ENCODE measurements at places on chromosomes 12 and 14. TPM values are rescaled to one million over a fixed set of nuclear protein-coding genes. Genes with fewer than 3 reads are reported as not detected.

Gene VDR
- total RNA-seq, result not detected

Gene NDUFA12
- total RNA-seq, result 127 TPM

Gene FGD4
- total RNA-seq, result 35.8 TPM

Gene CISTR
- not detected for total RNA-seq

Gene SVOP
- total RNA-seq, result 1.9 TPM

Gene CSRP2
- 76.4 TPM for total RNA-seq

Gene TXNRD1
- 107 TPM for total RNA-seq

Gene SMIM41
- total RNA-seq, result not detected

Gene SOX5
- total RNA-seq, result 86.6 TPM

Gene VRTN
- not detected for total RNA-seq

DNA sequence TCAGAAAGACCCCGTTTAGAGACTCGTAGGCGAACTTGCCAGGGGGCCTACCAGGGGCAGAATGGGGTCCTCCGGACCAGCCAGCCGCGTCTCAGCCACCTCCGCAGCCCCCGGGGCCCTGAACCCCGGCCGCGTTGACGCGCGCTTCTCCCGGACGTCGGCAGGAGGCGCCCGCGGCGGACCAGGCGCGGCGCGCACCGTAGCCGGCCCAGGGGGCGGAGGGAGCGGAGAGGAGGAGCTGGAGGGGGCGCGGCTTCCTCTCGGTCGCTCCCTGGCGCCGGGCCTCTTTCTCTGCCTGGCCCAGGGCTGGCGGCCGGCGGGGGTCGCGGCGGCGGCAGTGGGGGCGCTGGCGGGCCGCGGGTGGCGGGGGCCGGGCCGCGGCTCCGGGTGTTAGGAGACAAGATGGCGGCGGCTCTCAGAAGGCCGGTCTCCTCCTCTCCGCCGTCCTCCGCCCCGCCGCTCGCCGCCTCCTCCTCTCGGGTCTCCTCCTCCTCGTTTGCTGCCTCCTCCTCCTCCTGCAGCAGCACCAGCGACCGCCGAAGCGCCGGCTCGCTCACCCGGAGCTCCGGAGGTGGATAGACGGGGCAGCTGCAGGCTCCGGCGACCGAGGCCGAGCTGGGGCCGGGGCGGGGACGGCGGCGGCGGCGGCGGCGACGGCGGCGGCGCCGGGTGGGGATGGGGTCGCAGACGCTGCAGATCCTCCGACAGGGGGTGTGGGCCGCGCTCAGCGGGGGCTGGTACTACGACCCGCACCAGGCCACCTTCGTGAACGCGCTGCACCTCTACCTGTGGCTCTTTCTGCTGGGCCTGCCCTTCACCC, at the start of gene PCNX1:
PCNX1 (plus strand) TSS at position 284 of the 820 bp plus-strand sequence; CDS start at position 676, 392 bp downstream.
- peak; percentile 91 for DNase-seq
- no peak within 1 kb of the TSS for H3K27ac ChIP-seq
- peaks cover 46% of the 10 kb centered on the region for H3K4me1 ChIP-seq
- no peaks in the 10 kb centered on the region for H3K36me3 ChIP-seq

- H3K27me3 ChIP-seq, result no peaks in the 10 kb centered on the region
- no peaks in the 10 kb centered on the region for H3K4me1 ChIP-seq
- no peak for DNase-seq
- no peak overlapping the region for H3K4me3 ChIP-seq
- no peaks in the 10 kb centered on the region for H3K36me3 ChIP-seq
Observed at GRCh38 chr14:32453857-32454810, 125.0 kb downstream of the AKAP6 start.

DNA sequence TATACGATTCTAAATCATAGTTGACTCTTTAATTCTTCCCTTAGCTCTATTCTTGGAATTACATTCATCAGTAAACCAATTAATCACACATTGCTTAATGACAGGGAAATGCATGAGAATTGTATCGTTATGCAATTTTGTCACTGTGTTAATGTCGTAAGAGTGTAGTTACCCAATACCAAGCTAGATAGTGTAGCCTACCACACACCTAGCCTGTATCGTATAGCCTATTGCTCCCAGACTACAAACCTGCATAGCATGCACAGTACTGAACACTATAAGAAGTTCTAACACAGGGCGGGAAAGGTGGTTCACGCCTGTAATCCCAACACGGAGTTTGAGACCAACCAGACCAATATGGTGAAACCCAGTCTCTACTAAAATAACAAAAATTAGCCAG, 24.7 kb downstream of the HNRNPC start:
- H3K27me3 ChIP-seq, result no peaks in the 10 kb centered on the region
- H3K36me3 ChIP-seq, result peaks cover 18% of the 10 kb centered on the region
- H3K27ac ChIP-seq, result no peak overlapping the region

DNA sequence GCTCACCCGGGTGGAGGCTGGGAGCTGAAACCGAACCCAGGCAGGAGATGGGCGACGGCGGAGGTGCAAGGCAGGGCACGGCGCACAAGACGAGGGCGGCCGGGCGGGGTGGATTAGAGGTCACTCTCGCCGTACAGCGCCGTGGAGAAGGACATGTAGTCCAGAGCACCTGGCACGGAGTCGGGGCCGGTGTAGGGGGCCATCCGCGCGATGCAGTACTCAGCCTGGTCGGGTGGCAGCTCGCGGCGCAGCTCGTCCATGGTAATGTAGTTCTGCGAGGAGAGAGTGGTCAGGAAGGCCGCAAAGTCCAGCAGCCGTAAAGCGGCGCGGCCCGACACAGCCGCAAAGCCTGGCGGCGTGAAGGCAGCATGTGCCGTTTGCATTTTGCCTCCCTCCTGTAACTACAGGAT, 81.9 kb upstream of the ZFP36L1 start:
- DNase-seq, result no peak
- no peaks in the 10 kb centered on the region for H3K4me1 ChIP-seq
- H3K27ac ChIP-seq, result no peak overlapping the region
- no peaks in the 10 kb centered on the region for H3K27me3 ChIP-seq
- H3K4me3 ChIP-seq, result no peak overlapping the region

GRCh38 chr14:56874375-56874774, 64.1 kb upstream of the OTX2 start:
- no peak overlapping the region for H3K4me3 ChIP-seq
- H3K27ac ChIP-seq, result no peak overlapping the region
- H3K4me1 ChIP-seq, result peaks cover 4% of the 10 kb centered on the region
- H3K36me3 ChIP-seq, result no peaks in the 10 kb centered on the region
- H3K27me3 ChIP-seq, result peaks cover 44% of the 10 kb centered on the region

DNA sequence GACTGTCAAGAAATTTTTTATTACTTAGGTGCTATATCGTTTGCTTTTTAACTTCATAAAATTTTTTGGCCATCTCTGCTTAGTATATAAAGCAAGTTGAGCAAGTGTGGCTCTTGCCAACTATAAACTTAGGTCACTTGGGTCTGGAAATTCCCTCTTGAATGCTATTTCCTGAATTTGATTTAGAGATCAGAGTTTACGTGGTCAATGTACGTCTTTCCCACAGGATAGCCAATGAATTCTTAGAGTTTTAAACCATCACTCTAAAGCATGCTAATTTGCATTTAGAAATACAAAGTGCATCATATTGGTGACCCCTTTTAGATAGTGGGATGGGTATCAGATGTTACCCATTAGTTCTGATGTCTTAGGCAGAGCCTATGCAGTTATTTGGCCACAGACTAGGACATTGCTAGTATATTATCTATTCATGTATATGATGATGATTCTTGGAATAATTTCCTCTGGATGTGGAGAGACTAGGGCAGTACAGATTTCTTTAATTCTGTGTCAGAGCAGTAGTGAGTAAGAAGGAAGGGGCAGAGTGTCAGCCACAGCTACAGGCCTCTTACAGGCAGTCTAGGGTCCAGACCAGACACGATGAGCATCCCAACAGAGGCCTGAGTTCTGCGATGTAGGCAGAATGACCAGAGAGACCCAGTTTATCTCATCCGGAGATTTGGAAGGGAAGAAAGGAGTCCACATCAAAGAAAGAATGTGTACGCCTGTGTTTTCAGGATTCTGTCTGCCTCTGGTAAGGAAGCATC, 30.3 kb downstream of the SCN8A start:
- no peak overlapping the region for H3K27ac ChIP-seq
- DNase-seq, result no peak

GRCh38 chr12:42741091-42741490, 151.5 kb upstream of the PRICKLE1 start:
- no peak overlapping the region for H3K4me3 ChIP-seq
- H3K27ac ChIP-seq, result no peak overlapping the region
- peaks cover 34% of the 10 kb centered on the region for H3K4me1 ChIP-seq
- DNase-seq, result no peak
- H3K27me3 ChIP-seq, result no peaks in the 10 kb centered on the region

- H3K27ac ChIP-seq, result no peak overlapping the region
- no peak for DNase-seq
- peaks cover 4% of the 10 kb centered on the region for H3K27me3 ChIP-seq
- peaks cover 76% of the 10 kb centered on the region for H3K4me1 ChIP-seq
- peak overlapping the region; percentile 98 for H3K4me3 ChIP-seq
Observed at GRCh38 chr12:106134294-106134949, 4.3 kb downstream of the NUAK1 start.

- no peak overlapping the region for H3K4me3 ChIP-seq
- H3K27me3 ChIP-seq, result no peaks in the 10 kb centered on the region
- peaks cover 6% of the 10 kb centered on the region for H3K4me1 ChIP-seq
- H3K36me3 ChIP-seq, result no peaks in the 10 kb centered on the region
Observed at GRCh38 chr12:40820794-40821484, 128.7 kb downstream of the CNTN1 start.

- DNase-seq, result no peak
- peaks cover 3% of the 10 kb centered on the region for H3K36me3 ChIP-seq
- peaks cover 8% of the 10 kb centered on the region for H3K27me3 ChIP-seq
- H3K27ac ChIP-seq, result peak overlapping the region; percentile 79
Observed at GRCh38 chr14:76655331-76655730, 105.9 kb upstream of the VASH1 start.

GRCh38 chr14:22303589-22304195, 285.3 kb downstream of the DAD1 start:
- no peak for DNase-seq
- H3K4me1 ChIP-seq, result no peaks in the 10 kb centered on the region
- peaks cover 3% of the 10 kb centered on the region for H3K27me3 ChIP-seq
- no peak overlapping the region for H3K4me3 ChIP-seq

GRCh38 chr12:27711317-27711682, 668 bp downstream of the MRPS35 start:
- H3K4me3 ChIP-seq, result peak overlapping the region; percentile 93
- no peaks in the 10 kb centered on the region for H3K27me3 ChIP-seq
- no peak for DNase-seq
- H3K27ac ChIP-seq, result peak overlapping the region; percentile 55
- peaks cover 27% of the 10 kb centered on the region for H3K4me1 ChIP-seq
- peaks cover 5% of the 10 kb centered on the region for H3K36me3 ChIP-seq

DNA sequence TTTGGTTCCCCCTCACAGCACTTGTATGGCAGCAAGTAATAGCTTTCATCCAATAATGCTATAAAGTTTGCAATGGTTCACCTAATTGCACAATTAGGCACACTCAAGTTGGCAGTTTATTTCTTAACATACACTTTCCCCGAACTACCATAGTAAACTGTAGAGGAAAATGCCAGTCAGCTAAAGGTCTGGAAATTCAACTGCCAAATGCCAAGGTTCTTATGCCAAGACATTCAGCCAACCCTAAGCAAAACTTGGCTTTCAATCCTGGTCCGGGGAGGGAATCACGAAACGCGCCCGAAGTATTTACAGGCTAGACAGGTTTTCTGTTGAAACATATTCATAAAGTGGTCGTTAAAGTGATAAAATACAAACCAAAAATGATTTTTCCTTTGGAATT, 1512.4 kb upstream of the FLRT2 start:
- peaks cover 4% of the 10 kb centered on the region for H3K36me3 ChIP-seq
- H3K27ac ChIP-seq, result no peak overlapping the region
- no peaks in the 10 kb centered on the region for H3K4me1 ChIP-seq

DNA sequence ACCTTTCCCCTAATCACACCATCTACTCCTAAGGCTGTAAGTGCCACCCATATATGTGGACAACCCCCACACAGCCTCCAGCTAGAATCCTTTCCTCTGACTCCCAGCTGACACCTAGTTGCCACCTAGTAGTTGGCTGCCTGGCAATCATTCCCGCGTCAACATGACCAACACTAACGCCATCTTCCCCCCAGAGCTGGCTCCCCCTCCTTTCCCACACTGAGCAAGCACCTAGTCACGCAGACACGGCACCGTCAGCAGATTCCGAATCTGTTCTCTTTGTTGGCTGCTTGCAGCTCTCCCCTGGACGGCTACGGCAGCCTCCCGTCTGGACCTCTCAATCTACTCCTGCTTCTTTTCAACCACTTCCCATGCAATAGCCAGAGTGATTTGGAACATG, 27.7 kb downstream of the UBR7 start:
- H3K4me3 ChIP-seq, result no peak overlapping the region
- no peaks in the 10 kb centered on the region for H3K27me3 ChIP-seq
- H3K36me3 ChIP-seq, result peaks cover 2% of the 10 kb centered on the region
- no peak overlapping the region for H3K27ac ChIP-seq

DNA sequence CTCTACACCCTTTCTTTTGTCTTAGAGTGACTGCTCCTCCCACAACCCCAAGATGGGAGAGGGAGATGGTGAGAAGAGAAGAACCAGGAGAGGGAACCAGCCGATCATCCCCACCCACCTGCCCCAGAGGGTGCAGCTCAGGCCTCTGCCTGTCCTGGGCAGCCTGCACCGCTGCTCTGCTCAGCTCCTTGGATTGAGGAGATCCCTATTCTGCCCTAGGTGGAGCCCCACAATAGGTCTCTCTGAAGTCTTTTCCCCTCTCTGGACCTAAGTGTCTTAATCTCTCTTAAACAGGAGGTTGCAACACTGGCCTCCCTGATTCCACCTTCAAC, 2.2 kb downstream of the ANKRD33 start:
- no peak overlapping the region for H3K4me3 ChIP-seq
- DNase-seq, result no peak
- H3K36me3 ChIP-seq, result no peaks in the 10 kb centered on the region
- H3K27me3 ChIP-seq, result peaks cover 4% of the 10 kb centered on the region
- no peak overlapping the region for H3K27ac ChIP-seq

GRCh38 chr12:87518481-87518880, 510.7 kb downstream of the C12orf50 start:
- H3K4me3 ChIP-seq, result no peak overlapping the region
- no peak overlapping the region for H3K27ac ChIP-seq
- H3K27me3 ChIP-seq, result no peaks in the 10 kb centered on the region
- no peaks in the 10 kb centered on the region for H3K36me3 ChIP-seq
- no peak for DNase-seq
- H3K4me1 ChIP-seq, result no peaks in the 10 kb centered on the region

- no peak overlapping the region for H3K4me3 ChIP-seq
- DNase-seq, result no peak
- no peak overlapping the region for H3K27ac ChIP-seq
- H3K36me3 ChIP-seq, result no peaks in the 10 kb centered on the region
Observed at GRCh38 chr12:72468505-72468904, 196.3 kb downstream of the TRHDE start.

- DNase-seq, result no peak
- no peaks in the 10 kb centered on the region for H3K27me3 ChIP-seq
- peaks cover 6% of the 10 kb centered on the region for H3K4me1 ChIP-seq
- H3K27ac ChIP-seq, result no peak overlapping the region
- no peak overlapping the region for H3K4me3 ChIP-seq
Observed at GRCh38 chr12:76530516-76530915, 29.1 kb downstream of the OSBPL8 start.
